ENCODE measurements at places on chromosomes 13 and 19.

GRCh38 chr19:10565567-10566407 lies at the start of gene KRI1:
KRI1 (minus strand) TSS chr19:10566010; CDS start chr19:10565999, 11 bp downstream.
- peak; percentile 98 for DNase-seq

DNA sequence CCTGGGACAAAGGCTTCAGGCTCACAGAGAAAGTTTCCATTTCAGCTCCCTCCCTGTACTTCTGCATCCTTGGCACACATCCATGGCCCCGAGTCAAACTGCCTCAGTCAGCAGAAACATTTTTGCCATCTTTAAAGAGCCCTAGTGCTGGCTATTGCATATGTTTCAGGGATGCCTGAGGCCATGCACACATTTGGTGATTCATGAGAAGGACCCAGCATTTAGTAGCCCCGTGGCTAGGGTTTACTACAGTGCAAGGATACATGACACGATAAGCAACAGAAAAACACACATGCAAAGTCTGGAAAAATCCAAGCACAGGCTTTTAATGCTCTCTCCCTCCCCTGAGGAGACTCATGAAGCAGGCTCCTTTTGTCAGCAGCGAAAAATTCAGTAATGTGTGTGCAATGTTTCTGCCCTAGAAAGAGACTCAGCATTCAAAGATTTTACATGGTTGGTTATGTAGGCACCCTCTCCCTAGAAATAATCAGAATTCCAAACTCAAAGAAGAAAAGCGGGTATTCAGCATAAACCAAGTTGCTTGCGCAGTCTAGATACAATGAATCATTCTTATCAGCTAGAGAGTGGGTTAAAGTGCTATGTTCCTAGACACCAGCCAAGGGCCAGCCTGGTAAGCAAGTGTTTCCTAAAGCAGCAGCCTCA lies 17.6 kb downstream of the ACOD1 start:
- no peak for DNase-seq

- no peak for DNase-seq
These were observed 315.7 kb upstream of the SLITRK5 start for GRCh38 chr13:87355451-87355850.

- DNase-seq, result no peak
These were observed 33.3 kb upstream of the SCEL start for GRCh38 chr13:77502104-77502720.

GRCh38 chr13:36282821-36283432 lies 14.7 kb downstream of the CCDC169 start:
- no peak for DNase-seq

GRCh38 chr13:23384111-23384510 lies 49.4 kb downstream of the SACS start:
- DNase-seq, result no peak

DNA sequence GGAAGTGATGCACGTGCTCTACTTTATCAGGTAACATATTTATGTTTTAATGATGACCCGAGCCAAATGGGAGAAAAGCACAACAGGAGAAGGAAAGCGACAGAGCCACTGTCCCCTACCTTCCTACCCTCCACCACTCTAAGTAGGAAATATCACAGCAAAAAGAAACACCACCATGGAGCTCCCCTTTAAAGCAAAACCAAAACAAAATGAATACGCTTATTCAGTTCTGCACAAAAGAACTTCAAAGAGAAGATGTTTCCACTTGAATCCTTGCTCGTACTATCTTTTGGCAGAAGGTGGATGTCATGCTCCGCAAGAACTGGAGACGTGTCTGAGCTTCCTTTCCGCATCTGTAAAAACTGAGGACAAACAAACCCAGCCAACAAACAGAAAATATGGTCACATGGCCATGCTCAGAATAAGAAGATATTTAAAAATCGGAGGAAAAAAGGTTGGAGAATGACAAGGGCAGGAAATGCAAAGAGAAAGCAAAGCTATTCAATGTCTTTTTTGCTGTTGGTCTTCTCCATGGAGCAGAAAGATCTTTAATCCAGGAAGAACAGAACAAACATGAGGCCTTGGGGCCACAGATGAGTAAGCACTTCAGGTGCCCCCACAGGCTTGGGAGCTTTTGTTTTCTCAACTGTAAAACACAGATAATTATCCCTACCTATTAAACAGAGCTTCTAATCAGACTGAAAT lies 19.5 kb downstream of the N4BP2L1 start:
- no peak for DNase-seq

DNA sequence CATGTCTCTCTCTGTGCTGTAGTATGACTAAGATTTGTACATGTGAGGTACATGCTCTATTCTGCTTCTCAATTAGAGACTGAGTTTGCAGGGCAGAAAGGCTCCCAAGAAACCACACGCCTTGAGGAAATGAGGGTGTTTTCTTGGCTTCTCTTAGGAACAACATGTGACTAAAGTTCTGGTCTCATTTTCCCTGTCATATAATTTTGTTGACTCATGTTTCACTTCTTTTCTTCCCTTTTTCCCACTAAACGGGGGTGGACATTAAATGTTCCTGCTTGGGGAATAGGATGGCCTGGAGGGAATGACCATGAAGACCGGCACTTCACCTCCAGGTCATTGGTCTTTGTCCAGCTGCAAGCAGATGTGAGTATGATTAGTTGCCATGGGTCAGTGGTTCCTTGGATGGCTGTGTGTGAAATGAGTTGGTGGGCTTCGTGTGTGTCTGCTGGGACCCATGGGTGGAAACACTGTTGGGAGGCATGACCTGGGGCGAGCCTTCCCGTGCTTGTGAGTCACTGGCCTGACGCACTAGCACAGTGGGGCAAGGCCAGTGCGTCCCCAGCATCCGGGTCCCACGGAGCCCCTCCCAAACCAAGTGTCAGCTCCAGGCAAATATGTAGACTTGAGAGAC lies 56.6 kb downstream of the COL4A1 start:
- no peak for DNase-seq

Measured in vagina (tissue), 2 donors.